ENCODE measurements at places on chromosomes 6 and 20.

- DNase-seq, result no peak
These were observed 55.0 kb downstream of the CD83 start for GRCh38 chr6:14172562-14172961.

- peak; percentile 12 for DNase-seq
These were observed 87.2 kb downstream of the PDE7B start for GRCh38 chr6:135938576-135939207.

DNA sequence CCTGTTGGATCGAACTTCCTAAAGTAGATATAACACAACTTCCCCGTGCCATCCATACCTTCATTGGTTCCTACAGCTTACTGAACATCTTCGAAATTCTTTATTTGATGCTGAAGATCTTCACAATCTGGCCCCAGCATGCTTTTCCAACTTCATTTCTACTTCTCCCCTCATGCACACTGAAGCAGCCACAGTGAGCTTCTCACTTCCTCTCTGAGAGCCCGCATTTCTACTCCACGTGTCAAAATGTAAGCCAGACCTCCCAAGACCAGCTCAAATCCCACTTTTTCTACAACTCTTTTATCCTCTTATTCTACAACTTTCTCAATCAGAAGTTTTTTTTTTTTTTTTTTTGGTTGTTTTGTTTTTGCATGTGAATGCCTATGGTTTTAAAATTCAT, 254.7 kb downstream of the GMPR start:
- no peak for DNase-seq

DNA sequence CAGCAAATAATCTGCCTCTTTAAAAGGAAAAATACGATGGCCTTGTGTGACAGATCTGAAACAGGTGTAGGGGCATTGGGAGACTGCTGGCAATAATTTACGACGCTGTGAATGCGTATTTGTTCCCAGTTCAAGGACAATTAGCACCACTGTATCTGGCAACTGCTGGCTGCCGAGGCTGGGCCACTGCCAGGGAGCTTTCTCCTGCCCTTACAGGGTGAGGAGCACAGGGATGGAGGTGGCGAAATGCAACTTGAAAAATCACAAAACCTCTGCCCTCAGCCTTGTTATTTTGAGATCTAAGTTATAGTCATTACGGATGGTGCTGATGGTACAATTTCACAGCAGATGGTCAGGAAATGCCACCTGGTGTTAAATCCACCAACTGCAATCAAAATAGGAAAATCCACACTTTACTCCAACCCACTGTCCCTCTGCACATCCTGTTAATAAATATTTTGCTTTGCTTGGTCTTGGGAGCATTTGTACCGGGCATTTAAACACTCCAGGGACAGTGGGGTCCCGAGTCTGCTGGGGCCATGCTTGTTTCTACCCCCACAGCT, 6.4 kb downstream of the MYLK4 start:
- DNase-seq, result peak; percentile 44

DNA sequence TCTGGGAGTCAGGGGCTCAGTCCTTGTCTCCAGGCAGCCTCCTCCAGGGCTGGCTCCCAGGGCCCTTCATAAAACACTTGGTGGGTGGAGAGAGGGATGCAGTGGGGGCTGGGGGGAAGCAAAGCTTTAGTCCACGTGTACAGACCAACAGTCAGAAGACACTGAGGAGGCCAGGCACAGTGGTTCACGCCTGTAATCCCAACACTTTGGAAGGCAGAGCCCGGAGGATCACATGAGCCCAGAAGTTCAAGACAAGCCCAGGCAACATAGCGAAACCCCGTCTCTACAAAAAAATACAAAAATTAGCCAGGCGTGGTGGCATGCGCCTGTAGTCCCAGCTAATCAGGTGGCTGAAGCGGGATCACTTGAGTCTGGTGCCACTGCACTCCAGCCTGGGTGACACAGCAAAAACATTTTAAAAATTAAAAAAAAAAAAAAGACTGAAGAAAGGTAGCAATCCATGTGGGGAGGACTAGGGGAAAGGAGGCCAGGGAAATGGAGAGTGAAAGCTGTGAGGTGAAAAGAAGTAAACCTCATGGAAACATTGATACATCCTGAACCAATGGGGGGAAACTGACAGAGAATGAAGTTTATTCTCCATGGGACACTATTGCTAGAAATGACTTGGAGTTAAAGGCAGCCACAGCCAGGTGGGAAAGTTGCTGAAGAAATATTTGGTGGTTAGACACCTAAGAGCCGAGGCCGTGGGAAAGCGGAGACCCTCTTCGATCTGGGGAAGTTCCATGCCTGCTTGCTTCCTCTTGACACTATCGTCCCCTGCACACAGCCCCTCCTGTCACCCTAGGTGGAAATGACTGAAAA, 35.4 kb downstream of the PIM1 start:
- peak; percentile 70 for DNase-seq

DNA sequence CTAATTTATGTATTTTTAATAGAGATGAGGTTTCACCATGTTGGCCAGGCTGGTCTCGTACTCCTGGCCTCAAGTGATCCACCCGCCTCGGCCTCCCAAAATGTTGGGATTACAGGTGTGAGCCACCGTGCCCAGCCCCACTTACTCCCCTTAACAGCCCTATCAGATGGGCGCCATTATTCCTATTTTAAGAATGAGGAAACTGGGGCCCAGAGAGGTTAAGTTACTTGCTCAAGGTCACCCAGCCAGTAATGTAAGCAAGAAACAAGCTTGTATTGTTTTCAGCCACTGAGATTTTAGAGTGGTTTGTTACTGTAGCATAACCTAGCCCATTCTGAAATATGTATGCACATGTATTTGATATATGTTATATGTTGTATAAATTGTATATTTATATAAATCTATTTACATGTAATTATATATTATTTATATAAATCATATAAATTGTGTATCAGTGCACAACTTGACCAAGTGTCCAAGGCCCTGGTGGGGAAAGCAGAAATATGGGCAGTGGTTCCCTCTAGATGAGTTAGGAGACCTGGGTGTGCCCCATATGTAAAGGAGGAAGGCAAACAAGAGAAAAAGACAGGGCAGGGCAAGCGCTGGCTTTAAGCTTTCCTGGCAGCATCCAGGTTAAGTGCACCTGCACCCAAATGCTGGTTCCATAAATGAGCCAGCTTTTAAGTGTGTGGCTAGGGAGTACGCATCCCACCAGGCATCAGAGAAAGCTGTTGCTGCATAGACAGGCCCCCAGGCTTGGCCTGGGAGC, 1.2 kb upstream of the GUCA1A start:
- DNase-seq, result no peak

DNA sequence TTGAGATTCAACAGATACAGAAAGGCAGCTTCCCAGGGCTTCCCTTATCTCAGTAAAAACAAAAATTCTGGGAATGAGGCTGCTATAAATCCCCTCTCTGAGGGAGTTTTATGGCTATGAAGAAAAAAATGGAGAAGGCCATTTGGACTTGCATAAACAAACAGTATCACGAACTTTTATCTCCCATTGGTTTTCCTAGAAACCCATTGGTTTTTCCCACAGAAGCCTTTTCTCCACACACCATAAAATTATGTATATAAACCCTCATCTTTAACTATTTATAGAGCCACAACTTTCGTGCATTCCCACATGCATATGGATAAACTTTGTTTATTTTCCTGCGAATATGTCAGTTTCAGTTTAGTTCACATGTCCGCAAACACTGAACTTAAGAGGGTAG, 36.2 kb upstream of the BTBD3 start:
- no peak for DNase-seq

- DNase-seq, result no peak
These were observed 421.9 kb downstream of the PREX1 start for GRCh38 chr20:48405909-48406308.

GRCh38 chr6:108383981-108384380, 89.1 kb downstream of the AFG1L start:
- DNase-seq, result no peak

GRCh38 chr6:100177956-100178355, 183.9 kb upstream of the MCHR2 start:
- DNase-seq, result no peak

DNA sequence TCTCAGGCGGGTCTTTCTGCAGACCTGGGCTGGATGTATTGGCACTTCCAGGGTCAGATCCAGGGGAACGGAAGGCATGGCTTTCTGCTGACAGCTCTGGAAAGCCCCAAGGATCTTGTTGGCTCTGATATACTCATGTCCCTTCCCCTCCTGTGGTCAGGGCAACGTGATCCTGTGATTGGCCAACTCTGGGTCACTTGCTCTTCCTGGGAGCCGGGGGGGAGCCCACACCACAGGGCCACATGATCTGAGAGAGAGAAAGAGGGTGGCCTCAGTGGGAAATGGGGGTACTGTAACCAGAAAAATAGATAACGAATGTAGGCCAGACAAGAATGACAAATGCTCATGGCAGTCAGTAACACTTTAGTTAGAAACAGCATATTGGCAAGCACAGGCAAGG, 223.0 kb downstream of the NFATC2 start:
- no peak for DNase-seq

GRCh38 chr6:52731719-52732118, 31.6 kb downstream of the GSTA2 start:
- DNase-seq, result no peak

DNA sequence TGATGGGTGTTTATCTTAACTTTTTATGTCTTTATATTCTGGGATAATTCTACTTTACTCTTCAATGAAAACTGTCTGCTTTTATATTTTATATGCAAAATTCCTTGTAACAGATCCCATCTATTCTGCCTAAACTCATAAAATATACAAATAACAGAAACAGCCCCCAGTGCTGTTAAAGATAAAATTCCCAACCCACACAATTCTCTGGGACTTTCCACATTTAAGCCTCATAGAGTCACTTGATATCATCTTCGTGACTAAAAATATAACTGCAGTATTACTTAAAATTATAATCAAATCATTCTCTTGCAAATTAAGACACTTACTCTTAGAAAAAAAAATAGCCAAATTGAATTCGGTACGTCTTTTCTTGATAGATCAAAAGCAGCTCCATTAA, 60.2 kb downstream of the INSM1 start:
- no peak for DNase-seq

DNA sequence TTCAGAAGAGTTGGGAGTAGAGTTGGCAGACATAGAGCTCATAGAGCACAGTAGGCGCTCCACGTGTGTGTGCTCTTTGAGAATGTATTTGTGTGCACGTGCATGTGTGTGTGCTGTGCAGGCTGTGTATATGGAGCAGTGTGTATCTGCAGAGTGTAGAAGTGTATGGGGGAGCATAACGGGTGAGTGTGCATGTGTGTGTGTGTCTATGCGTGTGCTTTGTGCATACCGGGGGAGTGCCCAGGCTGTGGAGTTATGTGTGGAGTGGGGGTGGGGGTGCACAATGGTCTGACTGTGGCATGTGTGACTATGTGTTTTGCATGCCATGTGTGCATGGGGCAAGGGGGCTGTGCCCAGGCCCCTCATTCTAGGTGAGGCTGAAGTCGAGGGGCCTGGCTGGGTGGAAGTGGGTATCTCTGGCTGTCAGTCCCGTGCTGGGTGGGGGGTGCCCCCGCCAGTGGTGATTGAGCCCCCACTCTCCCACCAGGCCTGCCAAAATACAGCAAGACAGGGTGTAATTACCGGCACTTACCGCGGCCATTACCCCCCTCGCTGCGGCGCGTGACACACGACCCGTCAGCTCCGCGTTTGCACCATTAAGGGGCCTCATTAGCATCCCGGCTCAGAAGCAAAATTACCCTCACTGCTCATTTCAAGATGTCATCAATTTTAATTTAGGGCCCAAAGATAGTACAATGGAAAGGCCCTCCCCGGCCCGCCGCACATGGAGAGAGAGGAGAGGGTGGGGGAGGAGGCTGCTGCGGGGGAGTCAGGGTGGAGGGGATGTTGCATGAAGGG, 39.1 kb downstream of the MDFI start:
- DNase-seq, result no peak

DNA sequence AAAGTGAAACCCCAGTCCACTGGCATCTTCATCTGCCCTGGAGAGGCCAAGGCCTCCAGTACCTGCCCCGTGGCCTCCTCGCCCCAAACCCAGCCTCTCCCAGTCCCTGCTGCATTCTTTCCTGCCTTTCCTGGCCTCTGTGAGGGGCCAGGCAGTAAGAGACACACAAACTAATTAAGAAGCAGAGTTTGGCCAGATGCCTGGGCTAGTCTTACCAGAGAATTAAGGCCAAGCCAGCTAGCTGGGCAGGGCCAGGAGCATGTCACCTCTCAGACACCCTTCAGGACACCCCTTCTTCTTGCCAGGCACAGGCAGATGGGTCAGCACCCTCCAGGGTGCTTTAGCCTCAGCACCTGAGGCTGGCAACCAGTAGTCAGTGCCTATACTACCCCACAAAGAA, 2.4 kb downstream of the MDGA1 start:
- DNase-seq, result no peak

DNA sequence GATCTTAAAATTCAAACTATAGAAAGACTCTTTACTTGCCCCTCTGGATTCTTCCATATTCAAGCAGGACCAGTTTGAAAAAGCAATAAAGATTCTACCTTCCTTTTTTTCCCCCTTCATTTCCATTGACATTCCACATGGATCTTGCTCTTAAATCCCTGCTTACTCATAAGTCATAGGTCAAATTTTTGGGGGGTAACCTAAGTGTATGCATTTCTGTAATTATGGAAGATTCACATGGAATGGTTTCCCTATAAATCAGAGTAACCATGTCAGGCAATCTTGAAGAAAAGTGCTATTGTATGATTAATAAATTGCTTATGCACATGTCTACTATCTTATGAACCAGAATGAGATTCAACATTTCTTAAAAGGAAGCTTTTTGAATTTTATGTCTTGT, 551.0 kb downstream of the HAO1 start:
- DNase-seq, result no peak

DNA sequence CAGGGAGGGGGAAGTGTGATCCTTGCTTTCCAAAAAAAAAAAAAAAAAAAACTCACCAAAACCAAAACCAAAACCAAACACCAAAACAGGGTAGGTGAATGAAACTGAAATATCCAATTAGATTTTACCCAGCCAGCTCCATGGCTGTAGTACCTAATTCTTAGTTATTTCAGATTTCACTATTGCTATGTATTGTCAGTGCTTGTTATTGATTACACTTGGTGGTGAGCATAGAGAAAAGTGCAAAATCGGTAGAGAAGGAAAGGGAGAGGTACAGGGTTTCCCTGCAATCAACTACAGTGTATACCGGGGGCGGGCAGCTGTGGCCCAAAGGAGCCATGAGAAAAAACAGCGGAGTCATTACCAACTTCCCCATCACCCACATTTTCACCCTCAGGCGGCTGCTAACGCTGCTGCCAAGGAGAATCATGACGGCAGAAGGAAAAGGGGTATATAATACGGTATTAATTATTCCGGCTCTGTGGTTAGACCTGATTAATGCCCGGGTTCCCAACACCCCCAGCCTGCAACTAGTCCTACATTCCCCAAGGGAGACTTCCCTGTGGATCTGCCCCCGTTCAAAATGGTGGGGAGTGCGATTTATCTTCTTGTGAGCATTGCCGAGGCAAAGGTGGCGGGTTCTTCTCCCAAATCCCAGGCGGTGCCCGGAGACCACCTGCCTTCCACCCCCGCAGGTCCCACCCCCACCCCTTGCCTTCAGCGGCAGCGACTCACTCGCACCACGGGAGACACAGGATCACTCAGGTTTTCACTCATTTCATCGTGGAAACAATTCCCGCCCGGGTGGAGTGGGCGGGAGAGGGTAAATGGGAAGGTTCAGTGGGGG, at the start of gene C6orf62:
Gene C6orf62 (minus strand): TSS at position 30 of the 847 bp plus-strand sequence. CDS start 486 bp downstream, outside the sequence.
- DNase-seq, result peak; percentile 34

- no peak for DNase-seq
These were observed 290.4 kb downstream of the GRIK2 start for GRCh38 chr6:101683884-101684283.

All from NCI-H2171 treated with DMSO at 0.1 percent for 48 hours (cell line).